ENCODE measurements at places on chromosomes 2 and 18.

DNA sequence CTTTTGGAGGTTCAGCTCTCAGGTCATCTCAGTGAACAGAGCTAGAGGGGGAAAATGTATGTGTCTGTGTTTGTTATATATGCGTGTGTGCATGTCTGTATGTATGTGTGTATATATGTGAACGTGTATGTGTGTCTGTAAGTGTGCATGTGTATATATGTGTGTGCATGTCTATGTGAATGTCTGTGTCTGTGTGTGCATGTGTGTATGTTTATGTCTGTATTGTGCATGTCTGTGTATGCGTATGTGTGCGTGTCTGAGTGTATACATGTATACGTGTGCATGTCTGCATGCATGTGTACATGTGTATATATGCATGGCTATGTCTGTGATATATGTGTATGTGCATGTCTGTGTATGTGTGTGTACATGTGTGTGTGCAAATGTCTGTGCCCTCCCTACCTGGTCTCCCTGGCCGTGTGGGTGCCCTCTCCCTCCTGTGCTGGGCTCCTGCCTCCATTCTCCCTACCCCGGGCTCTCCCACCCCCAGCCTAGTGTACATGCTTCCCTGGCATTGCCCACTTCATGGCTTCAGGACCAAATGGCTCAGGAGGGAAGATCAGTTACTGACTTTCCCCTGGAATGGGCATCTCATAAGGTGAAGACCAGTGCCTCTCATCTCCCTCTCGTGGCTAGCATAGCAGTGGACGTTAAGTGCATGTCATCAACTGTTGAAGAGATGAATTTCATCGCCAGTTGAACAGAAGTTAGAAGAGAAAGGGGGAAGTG, 49.9 kb downstream of the TRAF3IP1 start:
- no peak for DNase-seq

DNA sequence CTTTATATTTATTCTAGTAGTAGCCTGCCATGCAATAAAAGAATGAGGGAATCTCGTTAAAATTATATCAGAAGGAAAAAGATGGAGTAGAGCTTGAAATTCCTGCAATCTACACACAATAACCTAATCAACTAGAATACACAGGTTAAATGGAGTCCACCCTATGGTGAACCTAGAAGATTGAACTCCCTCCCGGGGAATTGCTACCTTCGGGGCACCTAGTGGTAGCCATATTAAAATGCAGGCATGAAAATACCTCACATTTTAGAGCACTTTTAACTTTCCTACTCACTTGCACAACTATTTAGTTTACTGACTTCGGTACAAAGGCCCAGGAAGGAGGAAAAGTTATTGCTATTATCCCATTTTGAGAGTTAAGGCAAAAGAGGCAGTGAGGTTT, 174.5 kb downstream of the SS18 start:
- no peak for DNase-seq

DNA sequence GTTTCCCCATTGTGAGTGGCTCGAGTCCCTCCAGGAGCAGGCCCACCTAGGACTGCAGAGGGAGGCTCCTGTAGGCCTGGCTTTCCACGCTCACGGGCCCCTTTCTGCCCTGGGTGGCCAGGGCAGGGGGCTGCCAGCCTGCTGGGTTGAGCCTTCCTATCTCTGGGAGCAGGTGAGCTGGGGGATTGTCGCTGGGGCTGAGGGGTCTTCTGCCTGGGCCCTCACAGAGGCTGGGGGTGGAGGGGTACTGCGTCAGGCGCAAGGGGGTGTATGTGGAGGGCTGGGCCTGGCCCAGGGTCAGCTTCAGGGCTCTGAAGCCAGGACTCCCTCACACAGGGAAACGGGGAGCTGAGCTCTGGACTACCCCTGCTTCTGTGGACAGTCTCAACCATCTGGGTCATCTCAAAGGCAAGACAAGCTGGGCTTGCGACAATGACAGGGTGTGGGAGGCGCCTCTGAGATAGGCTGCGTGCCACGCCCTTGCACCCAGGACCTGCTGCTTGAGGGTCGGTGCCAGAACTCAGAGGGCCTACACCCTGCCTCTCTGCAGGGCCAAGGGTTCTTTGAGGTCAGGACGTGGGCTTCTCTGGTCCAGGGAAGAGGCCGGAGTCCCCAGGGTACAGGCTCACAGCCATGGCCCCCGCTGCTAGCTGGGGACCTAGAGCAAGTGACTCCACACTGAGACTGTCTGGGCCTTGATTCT, 206.1 kb downstream of the TWIST2 start:
- no peak for DNase-seq

DNA sequence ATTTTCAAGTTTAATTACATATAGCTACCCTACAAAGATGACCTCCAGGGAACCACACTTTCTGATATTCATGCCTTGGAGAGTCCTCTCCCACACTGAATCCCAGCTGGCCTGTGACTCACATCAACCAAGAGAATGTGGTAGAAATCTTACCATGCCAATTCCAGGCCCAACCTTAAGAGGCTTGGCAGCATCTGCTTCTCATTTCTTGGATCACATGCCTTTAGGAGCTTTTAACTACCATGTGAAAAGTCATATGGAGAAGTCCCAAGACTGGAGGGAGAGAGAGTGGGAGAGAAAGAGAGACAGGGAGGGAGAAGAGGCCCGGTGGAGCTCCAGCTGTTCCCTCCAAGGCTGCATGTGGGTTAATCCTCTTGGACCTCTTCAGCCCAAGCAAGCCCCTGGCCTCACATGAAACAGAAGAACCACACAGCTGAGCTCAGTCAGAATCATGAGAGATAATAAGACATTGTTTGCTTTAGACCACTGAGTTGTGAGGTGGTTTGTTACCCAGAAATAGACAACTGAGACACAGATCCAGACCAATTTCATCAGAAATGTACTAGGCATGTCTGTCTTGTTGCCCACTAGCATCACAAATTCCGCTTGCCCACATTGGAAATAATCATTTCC, 190.7 kb downstream of the MTCL1 start:
- no peak for DNase-seq

GRCh38 chr2:46086578-46087070, 210.6 kb upstream of the EPAS1 start:
- DNase-seq: no peak

DNA sequence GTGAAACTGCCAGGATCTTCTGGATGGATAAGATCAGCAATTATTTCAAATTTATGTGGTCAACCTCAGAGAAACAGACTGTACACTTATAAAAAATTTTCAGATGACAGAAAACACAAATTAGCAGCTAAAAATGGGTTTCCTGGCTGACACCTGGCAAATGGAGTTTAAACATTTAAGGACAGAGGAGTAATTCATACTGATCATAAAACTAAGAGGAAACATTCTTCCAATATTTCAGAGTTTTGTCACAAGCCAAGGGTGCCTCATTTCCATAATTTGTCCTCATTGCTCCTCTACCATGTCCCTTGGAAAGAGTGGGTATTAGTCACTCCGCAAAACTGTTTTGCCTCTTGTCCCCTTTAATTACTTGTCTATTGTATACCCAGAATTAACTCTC, 70.2 kb downstream of the TMEFF2 start:
- DNase-seq: no peak

DNA sequence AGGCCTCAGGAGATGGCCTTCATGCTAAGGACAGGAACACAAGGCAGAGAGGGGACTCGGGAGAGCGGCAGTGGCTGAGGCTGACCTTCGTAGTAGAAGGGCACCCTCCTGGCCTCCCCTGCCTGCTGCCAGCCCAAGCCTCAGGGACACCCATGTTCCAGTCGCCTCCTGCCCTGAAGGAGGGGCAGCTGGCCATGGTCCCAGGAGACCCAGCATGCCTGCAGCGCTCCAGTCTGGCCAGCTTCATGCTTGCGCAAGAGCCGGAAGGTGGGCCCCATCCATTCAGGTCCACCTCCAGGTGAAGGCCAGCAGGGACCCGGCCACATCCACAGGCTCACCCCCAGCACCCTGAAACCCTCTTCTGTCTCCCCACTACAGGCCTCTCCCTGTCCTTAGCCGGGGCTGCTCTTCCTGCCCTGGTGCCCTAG, 35.0 kb downstream of the BIN1 start:
- no peak for DNase-seq

DNA sequence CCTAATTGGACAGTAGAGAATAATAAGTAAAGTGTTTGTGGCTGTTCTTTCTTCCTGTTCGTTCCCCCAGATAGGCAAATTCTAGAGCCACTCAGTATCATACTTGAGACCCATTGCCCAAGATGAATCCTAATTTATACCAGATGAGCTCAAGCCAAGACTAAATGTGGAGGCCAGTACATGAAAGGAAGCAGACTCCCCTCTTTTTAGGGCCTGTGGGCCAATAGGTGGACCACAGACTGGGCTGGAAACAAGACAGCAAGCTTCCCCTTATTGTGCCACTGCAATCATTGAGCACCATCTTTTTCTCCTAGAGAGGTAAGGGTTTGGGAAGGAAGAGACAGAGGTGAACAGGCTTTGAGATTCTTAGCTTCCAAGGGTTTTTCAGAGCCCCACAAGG, 141.9 kb downstream of the MGAT5 start:
- no peak for DNase-seq

GRCh38 chr2:153100151-153100550, 378.4 kb downstream of the RPRM start:
- no peak for DNase-seq

- no peak for DNase-seq
These were observed 836.3 kb upstream of the ACVR2A start for GRCh38 chr2:147008481-147008880.

DNA sequence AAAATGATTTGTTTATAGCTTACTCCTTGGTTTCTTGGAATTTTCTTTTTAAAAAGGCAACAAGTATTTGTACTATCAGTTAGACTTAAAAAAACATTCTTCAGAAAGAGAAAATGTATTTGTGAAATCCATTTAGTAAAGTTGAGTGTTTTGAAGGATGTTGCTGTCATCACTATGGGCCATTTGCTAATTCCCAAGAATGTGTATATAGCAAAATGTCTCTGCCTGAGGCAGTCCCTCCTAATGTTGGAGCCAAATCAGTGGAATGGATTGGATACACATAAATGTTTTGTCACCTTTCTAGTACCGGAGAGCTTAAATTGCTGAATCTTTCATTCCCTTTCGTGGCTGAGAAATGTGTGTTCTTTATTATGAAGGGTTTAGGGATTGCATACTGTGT, 890.2 kb upstream of the ZEB2 start:
- DNase-seq: no peak

DNA sequence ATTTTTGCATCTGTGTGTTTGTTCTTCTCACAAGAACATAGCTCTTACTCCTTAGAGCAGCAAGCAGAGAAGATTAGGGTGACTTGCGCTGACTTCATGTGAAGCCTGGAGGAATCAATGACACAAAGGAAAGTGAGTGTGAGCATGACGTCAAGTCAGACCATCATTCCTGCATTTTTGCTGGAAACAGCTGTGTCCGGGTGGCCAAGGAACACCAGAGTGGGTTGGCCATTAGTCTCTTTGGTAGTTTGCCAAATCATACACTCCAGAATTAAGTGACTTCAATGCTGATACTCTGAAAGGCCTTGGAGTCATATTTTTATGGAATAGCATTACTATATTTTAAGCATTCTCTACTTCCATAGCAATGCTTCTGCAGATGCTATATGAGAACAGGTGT, 597.2 kb downstream of the DCDC2C start:
- DNase-seq: no peak

- DNase-seq: no peak
These were observed 39.3 kb downstream of the PELI1 start for GRCh38 chr2:64104933-64105332.

DNA sequence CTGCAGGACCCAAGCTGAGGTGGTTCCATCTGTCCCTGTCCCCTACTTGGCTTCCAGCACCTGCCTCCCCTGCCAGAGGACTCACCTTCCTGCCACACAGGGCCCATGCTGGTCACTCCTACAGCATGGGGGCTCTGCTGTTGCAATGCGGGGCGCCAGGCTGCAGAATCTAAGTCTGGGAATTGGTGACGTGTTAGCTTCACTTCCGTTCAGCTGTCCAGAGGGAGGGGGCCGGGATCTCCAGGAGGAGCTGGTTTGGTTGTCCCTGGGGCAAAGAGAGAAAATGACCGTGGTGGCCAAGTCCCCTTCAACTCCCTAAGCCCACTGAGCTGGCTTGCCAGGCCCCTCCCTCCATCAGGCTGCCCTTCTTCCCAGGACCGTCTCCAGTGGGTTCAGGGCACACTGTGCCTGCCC, 69.5 kb downstream of the IL1R2 start:
- DNase-seq: no peak

GRCh38 chr2:118197011-118197675, 108.9 kb downstream of the INSIG2 start:
- DNase-seq: no peak

- no peak for DNase-seq
These were observed 178.5 kb upstream of the TMEFF2 start for GRCh38 chr2:192373221-192373620.

GRCh38 chr2:128309280-128310093, 9.2 kb downstream of the HS6ST1 start:
- DNase-seq: no peak
